Mesothelial cell of epicardium (in vitro differentiated cells): ENCODE measurements at places on chromosomes 12 and 14.

- no peak for DNase-seq
Observed at GRCh38 chr12:67042697-67043131, 226.4 kb upstream of the CAND1 start.

DNA sequence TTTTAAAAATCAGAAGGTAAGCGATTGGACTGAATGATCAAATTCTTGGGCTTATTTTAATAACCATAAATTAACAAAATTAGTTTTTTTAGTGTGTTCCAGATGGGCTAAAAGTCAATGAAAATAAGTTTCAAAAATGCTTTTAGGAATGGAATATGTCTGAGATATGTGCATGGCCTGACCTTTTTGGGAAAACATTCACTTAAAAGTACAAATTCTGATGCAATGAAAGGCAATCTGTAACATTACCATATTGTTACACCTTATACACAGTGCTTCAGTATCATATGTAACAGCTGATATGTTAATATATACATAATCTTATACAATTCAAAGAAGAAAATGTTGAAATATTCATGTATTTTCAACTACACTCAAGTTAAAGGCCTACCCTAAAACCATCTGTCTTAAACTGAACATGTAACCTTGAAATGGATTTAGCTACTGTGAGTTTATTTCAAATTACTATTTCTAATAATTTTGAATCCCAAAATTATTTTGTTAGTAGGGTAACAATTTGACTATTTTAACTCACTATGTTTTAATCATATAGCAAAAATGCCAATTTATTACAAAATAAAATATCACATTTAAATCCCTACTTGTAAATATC is 84.8 kb downstream of the EEA1 start:
- no peak for DNase-seq

- no peak for DNase-seq
Observed at GRCh38 chr12:117572755-117573154, 211.3 kb upstream of the NOS1 start.

GRCh38 chr14:95559203-95559602 is 24.4 kb downstream of the GLRX5 start:
- no peak for DNase-seq

- DNase-seq, result no peak
Observed at GRCh38 chr12:29634057-29634456, 136.6 kb upstream of the OVCH1 start.

- no peak for DNase-seq
Observed at GRCh38 chr12:67890726-67891258, 98.5 kb upstream of the IFNG-AS1 start.

DNA sequence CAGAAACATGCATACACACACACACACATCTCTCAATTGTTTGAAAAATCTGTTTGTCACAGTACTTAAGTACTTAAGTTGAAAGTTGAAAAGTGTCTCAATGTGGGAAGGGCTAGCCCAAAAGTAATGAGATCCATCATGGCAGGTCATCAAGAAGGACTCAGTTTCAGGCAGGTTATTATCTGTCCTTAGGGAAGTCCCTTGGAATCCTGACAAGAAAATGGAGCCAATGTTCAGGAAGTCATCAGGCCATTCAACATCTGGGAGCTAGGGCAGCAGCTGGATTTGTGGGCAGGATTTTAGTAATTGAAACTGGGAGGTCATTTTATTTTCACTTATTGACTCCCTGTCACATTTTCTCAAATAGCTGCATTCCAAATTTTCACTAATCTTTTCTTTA is 56.0 kb downstream of the MSRB3 start:
- no peak for DNase-seq

- no peak for DNase-seq
Observed at GRCh38 chr14:84397631-84398030, 1132.3 kb upstream of the FLRT2 start.

DNA sequence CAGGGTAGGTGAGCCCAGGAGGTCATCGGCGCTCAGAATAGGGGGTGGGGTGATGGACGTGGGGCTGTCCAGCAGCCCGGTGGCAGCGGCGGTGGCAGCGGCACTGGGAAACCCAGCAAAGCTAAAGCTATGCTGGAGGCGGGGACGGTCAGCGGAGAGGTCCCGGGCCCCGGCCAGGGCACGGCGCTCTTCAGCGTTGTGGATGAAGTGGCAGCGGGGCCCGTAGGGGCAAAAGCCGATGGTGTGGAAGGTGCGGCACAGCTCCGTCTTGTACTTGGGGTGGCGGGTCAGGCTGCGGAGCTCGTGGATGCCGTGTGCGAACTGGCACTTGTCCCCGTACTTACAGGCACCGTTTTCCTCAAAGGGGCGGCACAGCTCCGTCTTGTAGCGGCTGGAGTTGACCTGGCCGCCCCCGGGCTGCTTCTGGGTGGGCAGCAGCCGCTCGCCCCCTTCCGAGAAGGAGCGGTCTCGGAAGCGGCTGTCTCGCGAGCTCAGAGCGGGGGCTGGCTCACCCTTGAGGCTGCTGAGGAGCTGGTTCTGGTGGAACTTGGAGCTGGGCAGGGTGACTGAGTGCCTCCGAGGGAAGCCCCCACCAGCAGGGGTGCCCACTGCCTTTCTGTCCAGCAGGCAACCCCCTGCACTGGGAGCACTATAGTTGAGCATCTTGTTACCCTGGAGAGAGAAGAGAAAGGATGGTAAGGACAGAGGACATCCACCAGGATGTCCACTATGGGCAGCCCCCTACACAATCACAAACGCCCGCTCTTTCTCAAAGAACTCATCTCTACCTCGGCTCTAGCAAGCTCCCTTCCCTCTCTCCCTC is 2.8 kb downstream of the ZFP36L1 start:
- DNase-seq, result no peak

DNA sequence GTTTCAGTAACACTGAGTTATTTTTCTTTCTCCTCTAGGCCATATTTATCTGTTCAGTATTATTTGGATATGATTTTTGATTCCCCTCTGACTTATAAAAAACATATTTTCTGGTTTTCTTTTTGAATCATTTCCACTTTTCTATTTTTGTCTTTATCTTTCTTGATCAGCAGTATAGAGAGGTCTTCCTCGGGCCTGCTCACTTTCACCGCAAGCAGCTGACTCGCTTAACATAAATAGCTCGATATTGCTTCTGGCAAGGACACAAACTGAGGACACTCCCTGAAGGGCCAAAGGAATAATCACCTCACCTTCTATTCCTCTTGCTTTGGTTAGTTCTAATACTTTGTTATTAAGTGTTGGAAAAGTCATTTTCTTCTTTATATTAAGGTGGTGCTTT is 25.8 kb upstream of the TRHDE start:
- DNase-seq, result no peak

GRCh38 chr12:25384038-25384892 is 133.5 kb upstream of the KRAS start:
- DNase-seq, result no peak

- no peak for DNase-seq
Observed at GRCh38 chr14:101025696-101026095, 122.2 kb upstream of the RTL1 start.

DNA sequence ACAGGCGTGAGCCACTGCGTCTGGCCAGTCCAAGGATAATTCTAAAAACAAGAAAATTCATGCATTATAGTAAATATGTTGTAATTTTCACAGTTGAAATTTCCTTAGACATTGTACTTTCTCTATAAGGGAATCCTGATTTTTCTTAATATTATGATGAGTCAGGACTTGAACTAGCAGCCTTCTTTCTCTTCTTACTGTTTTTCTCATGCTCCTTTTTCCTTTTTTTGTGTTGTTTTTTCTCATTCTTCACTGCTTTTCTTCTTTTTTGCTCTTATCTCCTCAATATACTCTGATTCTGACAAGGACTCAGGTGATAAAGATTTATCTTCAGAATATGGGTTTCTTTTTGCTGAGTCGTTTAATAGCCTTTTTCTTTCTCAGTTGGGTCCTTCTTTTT is 117.7 kb downstream of the LMNTD1 start:
- no peak for DNase-seq

GRCh38 chr12:52041695-52042123 is 9.5 kb upstream of the NR4A1 start:
- DNase-seq, result no peak

- no peak for DNase-seq
Observed at GRCh38 chr14:94303111-94303510, 10.0 kb upstream of the SERPINA10 start.

- no peak for DNase-seq
Observed at GRCh38 chr12:49364989-49365388, 2.3 kb upstream of the SPATS2 start.

- DNase-seq, result no peak
Observed at GRCh38 chr12:82817368-82817767, 130.7 kb downstream of the TMTC2 start.

DNA sequence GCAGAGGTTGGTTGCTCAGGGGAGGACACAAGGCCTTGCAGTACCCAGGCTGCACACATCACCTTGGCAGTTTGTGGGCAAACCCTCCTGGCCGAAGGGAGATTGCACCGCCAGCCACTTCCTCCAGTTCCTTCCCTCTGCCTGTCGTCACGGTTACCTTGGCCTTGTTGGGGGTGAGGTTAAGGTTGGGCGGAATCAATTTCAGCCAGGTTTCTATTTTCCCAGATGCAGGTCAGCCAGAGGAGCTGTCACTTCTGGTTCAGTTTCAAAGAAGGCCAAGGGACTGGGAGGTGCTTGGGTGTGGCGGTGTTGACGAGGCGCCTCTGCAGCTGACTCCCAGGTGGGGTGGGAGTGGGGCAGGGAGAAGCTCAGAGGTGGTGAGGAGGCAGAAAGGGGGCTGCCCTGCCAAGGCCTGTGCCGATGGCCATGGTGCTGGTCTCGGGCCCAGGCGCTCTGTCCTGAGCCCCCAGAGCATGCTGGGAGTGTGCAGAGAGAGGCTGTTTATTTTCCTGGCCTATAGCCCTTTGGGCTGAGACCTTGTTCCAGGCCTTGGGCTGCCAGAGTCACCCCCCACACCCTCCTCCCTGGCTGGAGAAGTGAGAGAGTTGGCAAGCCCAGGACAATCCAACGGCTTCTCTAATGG is 31.4 kb downstream of the JDP2 start:
- DNase-seq, result no peak

GRCh38 chr12:117005417-117006046 is 93.7 kb downstream of the TESC start:
- no peak for DNase-seq

GRCh38 chr14:20002319-20002718 is 356 bp downstream of the OR4Q2 start:
- DNase-seq, result no peak

GRCh38 chr12:22514875-22515274 is 29.5 kb downstream of the C2CD5 start:
- no peak for DNase-seq

DNA sequence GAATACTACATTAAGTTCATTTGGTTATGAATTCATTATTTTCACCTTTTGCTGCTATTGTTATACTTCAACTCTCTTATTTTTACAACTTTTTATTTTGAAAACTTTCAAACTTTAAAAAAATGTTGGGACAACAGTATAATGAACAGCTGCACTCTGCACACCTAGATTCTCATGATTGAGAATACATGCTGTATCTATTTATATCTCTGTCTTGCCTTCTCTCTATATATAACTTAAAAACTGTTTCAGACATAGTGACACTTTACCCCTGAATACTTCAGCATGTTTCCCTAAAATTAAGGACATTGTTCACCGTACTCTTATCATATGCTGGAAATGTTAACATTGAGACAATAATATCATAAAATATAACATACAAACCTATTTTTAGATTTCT is 237.1 kb downstream of the GPHN start:
- no peak for DNase-seq

DNA sequence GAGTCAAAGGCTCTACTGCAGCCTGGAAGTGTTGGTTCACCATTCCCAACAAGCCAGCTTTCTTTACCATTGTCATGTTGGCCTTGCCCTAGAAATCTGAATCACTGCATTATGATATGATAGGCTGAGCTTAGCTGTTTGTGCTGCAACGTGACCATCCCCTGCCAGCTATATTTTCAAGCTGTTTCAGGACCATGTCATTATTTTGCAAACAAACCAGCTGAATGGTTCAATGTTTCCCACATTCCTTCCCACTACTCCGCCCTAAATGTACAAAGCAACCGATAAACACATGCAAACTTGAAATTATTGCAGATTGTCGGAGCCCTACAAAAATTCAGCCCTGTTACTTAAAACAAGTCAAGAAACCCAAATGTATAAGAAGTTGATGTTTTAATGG is 136.1 kb downstream of the KICS2 start:
- no peak for DNase-seq

DNA sequence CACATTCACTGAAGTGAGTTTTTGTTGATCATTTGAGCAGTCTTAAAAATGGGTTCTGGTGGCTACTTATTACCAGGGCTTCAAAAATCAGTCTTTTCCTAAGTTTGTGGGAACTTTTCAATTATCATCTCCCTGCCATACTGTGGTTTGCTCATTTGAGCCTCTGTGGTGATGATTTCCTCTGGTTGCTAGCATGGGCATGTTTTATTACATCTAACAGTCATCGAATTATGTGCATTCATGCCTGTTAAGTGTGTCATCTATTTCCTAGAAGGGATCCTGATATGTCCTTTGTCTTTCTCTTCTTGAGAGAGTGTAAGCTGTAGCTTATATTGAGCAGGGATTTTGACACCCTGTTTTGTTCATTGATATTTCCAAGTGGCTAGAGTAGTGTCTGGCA is 116.8 kb downstream of the WIF1 start:
- no peak for DNase-seq

GRCh38 chr12:46629331-46630229 is 196.2 kb downstream of the SLC38A4 start:
- no peak for DNase-seq

- no peak for DNase-seq
Observed at GRCh38 chr14:36054353-36055051, 122.0 kb downstream of the PTCSC3 start.

- no peak for DNase-seq
Observed at GRCh38 chr12:106071686-106072085, 67.1 kb downstream of the NUAK1 start.

DNA sequence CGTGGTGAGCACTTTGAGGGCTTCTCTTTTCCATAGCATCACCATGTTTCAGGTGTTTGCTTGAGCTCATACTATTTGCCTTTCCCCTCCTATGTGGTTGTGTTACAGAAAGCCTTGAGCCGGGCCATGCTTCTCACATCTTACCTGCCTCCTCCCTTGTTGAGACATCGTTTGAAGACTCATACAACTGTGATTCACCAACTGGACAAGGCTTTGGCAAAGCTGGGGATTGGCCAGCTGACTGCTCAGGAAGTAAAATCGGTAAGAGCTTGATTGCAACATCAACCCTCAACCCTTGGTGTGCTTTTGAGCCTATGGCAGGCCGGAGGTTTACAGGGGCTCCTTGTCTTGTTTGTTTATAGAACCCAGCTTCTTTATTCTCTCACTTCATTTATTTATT is 8.1 kb downstream of the LETMD1 start:
- DNase-seq, result no peak

GRCh38 chr12:92539110-92539749 is 163.6 kb upstream of the PLEKHG7 start:
- no peak for DNase-seq

- DNase-seq, result peak; percentile 56
Observed at GRCh38 chr14:100678469-100678828, 48.2 kb upstream of the DLK1 start.

DNA sequence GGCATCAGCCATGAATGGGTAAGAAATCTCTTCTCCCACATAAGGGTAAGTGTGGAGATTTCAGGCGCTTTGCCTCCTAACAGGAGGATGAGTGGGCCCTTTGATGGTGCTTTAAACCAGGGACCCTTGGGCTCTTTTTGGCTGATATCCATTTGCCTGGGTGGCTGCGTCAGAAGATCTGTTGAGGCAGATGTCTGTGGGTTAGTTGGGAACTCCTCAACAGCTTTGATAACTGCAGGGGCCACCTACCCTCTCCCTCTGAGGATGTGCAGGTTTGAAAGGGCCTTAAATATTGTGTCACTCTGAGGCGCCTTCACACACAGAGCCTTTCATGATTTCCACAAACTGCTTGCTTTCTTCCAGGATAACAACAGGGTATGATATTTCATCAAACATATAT is 210.7 kb downstream of the PPM1H start:
- DNase-seq, result no peak

GRCh38 chr12:18382236-18382885 is 121.0 kb downstream of the PIK3C2G start:
- no peak for DNase-seq
